ENCODE measurements at places on chromosomes 5 and 9. TPM values are rescaled to one million over a fixed set of nuclear protein-coding genes. Genes with fewer than 3 reads are reported as not detected.

LCN12 gene
- 0.44 TPM for total RNA-seq

DBH gene
- not detected for total RNA-seq

PSIP1 gene
- 42.0 TPM for total RNA-seq

SLC9A3 gene
- 1.2 TPM for total RNA-seq

GRCh38 chr5:10333154-10334006 is 20.1 kb upstream of the MARCHF6 start:
- H3K27me3 ChIP-seq, result peaks cover 22% of the 10 kb centered on the region
- H3K4me1 ChIP-seq, result peaks cover 49% of the 10 kb centered on the region
- no peaks in the 10 kb centered on the region for H3K36me3 ChIP-seq

- no peak overlapping the region for H3K4me3 ChIP-seq
- H3K36me3 ChIP-seq, result no peaks in the 10 kb centered on the region
- peak; percentile 89 for DNase-seq
- peak overlapping the region; percentile 60 for H3K27ac ChIP-seq
- H3K4me1 ChIP-seq, result peaks cover 35% of the 10 kb centered on the region
These were observed 79.1 kb downstream of the LHFPL2 start for GRCh38 chr5:78569441-78569840.

- H3K27me3 ChIP-seq, result peaks cover 2% of the 10 kb centered on the region
- no peaks in the 10 kb centered on the region for H3K36me3 ChIP-seq
- no peaks in the 10 kb centered on the region for H3K4me1 ChIP-seq
These were observed 512.5 kb downstream of the DMAC1 start for GRCh38 chr9:7287065-7287464.

DNA sequence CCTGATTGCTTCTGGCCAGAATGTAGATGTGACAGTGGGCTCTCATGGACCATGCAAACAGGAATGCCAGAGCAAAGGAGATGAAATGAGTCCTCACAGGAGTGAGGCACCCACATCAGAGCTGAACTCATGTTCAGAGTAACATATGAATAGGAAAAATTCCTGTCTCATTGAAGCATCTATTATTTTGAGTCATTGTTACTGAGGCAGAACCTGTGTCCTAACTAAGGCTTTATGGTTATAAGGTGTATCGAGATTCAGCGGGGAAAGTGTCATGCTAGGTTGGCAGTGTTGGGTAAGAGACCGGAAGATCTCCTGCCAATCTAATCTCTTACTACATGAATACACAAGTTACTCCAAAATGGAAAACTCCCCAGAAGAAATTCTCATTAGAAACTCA is 304.1 kb downstream of the TRPM3 start:
- H3K27ac ChIP-seq, result no peak overlapping the region
- H3K27me3 ChIP-seq, result no peaks in the 10 kb centered on the region
- no peak for DNase-seq
- H3K36me3 ChIP-seq, result no peaks in the 10 kb centered on the region
- no peaks in the 10 kb centered on the region for H3K4me1 ChIP-seq
- no peak overlapping the region for H3K4me3 ChIP-seq

DNA sequence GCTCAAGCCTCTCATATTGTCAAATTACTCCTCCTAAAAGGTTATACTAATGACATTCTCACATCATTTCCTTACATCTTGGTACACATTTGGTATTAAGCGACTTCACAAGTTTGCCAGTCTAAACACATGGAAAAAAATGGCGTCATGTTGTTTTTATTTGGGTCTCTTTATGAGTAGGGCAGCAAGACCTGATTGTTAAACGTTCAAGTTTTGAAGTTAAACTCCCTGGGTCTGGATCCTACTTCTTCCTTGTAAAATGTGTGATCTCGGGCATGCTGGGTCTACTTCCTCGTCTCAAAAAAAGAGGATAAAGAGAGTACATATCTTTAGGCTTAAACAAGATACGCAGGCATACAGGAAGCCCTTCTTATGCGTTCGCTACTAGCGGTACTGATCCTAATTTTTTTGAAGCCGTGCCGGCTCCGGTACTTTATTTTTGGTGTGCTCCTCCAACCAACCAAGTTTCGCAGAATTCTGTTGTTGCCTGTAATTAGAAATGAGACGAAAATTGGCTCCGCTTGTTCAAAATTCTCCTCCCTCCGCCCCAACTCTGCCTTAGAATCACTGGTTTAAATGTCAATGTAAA is 596 bp upstream of the CDC37L1 start:
- peaks cover 3% of the 10 kb centered on the region for H3K4me1 ChIP-seq
- peak overlapping the region; percentile 97 for H3K27ac ChIP-seq
- peak overlapping the region; percentile 86 for H3K4me3 ChIP-seq
- H3K36me3 ChIP-seq, result peaks cover 2% of the 10 kb centered on the region
- peak; percentile 68 for DNase-seq

DNA sequence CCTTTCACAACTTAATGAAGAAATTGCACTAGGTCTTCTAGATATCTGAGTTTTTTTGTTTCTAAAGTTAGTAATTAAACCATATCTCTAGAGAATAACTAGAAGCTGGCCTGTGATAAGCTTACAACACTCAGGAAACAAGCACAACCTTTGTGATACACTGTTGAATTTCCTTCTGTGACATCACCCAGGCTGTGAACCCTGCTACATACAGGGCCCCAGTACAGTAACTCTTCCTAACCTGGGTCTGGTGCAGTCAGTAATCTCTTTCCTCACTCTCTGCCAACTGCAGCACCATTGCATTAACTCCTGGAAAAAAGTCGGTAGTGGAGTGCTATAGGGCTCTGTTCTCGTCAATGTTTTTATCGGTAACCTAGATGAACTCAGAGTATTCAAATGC is 10.6 kb upstream of the IGFBPL1 start:
- H3K4me3 ChIP-seq, result no peak overlapping the region
- H3K27ac ChIP-seq, result no peak overlapping the region
- H3K36me3 ChIP-seq, result no peaks in the 10 kb centered on the region
- no peak for DNase-seq

DNA sequence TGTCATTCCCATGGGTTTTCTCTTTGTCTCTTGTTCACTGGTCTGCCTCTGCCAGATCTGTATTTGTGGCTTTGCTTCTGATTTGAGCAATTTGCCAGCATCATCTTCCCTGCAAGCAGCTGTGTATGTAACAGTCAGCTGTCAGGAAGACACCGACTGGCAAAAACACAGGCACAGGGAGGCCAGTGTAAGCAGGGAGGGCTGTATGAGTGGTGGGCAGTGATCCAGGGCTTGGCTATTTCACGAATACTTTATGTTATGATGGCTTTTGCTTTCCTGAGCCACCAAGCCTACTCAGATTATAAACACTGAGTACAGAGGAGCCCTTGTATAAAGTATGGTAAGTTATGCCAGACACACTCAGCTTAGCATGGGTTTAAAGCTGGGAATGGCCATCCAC is 11.6 kb downstream of the BNIP1 start:
- H3K27me3 ChIP-seq, result no peaks in the 10 kb centered on the region
- peaks cover 48% of the 10 kb centered on the region for H3K36me3 ChIP-seq
- peak; percentile 55 for DNase-seq
- no peaks in the 10 kb centered on the region for H3K4me1 ChIP-seq

DNA sequence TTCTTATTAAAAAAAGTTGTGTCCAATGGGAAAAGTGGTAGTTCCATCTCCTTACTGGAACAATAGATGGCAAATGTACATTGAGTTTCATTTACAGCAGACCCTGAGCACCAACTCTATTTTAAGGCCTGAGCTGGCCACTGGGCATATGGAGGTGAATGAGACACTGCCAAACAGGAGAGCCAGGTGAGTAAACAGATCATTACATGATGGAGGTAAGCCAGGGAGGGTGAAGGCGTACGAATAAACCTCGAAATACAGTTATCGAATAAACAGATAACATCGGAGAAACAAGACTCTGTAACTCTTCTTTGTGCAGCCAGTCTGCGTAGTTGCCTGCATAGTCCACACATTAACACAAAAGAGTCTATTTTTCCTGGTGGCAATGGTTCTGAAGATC is 446.4 kb upstream of the KLF4 start:
- no peak for DNase-seq
- no peaks in the 10 kb centered on the region for H3K4me1 ChIP-seq
- no peak overlapping the region for H3K4me3 ChIP-seq
- no peaks in the 10 kb centered on the region for H3K36me3 ChIP-seq
